ENCODE measurements at places on chromosomes 7 and 10. TPM values are rescaled to one million over a fixed set of nuclear protein-coding genes. Genes with fewer than 3 reads are reported as not detected.

- H3K36me3 ChIP-seq = no peaks in the 10 kb centered on the region
- H3K27ac ChIP-seq = no peak overlapping the region
- DNase-seq = no peak
- no peaks in the 10 kb centered on the region for H3K4me1 ChIP-seq
Observed at GRCh38 chr10:111148025-111148424, 71.2 kb downstream of the ADRA2A start.

GRCh38 chr7:48511080-48511479 lies 339.8 kb downstream of the ABCA13 start:
- H3K4me1 ChIP-seq = no peaks in the 10 kb centered on the region
- H3K27ac ChIP-seq = no peak overlapping the region
- DNase-seq = no peak
- H3K27me3 ChIP-seq = no peaks in the 10 kb centered on the region
- no peak overlapping the region for H3K4me3 ChIP-seq

DNA sequence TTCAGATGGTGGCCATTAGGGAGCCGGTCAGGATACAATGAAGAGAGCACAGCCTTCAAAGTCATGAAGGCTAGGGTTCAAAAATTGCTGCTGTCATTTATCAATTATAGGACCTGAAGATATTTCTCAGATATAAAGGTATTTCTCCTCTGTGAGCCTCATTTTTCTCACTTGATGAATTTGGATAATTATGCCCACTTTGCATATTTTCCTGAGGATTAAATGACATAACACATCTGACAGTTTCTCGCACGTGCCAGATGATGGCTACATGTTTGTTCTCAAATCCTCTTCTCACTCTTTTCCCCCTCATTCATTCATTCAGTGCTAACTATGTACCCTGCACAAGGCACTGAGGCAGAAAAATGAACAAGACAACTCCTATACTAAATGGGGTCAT lies 391.6 kb downstream of the INHBA start:
- no peak overlapping the region for H3K4me3 ChIP-seq
- DNase-seq = no peak
- H3K27me3 ChIP-seq = no peaks in the 10 kb centered on the region
- H3K36me3 ChIP-seq = no peaks in the 10 kb centered on the region

DNA sequence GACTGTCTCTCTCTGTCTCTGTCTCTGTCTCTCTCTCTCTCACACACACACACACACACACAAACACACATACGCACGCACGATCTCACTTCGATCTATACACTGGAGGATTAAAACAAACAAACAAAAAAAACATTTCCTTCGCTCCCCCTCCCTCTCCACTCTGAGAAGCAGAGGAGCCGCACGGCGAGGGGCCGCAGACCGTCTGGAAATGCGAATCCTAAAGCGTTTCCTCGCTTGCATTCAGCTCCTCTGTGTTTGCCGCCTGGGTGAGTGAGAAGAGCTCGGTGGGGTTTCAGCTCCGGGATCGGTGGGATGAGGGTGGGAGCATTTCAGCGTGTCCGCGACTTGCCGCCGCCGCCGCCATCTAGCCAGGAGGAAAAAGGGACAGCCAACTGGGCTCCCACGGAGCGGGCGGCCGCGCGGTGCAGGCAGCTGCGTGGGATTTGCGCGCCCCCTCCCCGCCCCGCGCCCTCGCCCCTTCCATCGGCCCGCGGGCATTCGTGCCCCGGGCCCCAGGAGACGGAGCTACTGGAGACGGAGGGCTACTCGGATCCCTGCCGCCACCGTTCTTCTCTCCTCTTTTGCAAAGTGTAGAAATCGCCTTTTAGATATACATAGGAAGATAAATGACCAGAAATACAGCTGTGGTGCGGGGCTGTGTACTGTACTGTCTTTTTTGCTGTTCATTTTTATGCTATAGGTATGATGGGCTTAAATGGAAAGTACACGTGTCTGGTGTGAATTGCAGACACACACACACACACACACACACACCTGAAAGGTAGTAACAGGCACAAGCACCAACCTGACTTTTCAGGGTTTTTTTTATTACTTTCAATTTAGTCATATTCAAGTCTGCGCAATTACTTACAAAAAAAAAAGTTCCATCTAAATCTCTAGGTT lies 581 bp downstream of the PTPRZ1 start:
- H3K4me3 ChIP-seq = peak overlapping the region; percentile 60
- H3K27ac ChIP-seq = no peak overlapping the region
- H3K27me3 ChIP-seq = peaks cover 34% of the 10 kb centered on the region

Gene PRKG1
- polyA plus RNA-seq = 0.01 TPM

DNA sequence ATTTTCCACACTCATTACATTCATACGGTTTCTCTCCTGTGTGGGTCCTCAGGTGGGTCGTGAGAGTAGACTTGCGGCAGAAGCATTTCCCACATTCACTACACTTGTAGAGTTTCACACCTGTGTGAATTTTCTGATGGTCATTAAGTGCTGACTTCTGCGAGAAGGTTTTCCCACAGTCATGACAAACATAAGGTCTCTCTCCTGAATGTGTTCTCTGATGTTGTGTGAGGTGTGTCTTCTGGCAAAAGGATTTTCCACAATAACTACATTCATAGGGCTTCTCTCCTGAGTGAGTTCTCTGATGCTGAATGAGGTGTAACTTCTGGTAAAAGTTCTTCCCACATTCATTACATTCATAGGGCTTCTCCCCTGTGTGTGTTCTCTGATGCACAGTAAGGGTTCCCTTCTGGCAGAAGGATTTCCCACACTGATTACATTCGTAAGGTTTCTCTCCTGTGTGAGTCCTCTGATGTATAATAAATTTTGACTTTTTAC lies 15.1 kb downstream of the ZNF12 start:
- DNase-seq = no peak
- H3K27ac ChIP-seq = no peak overlapping the region
- H3K36me3 ChIP-seq = peaks cover 36% of the 10 kb centered on the region
- no peaks in the 10 kb centered on the region for H3K4me1 ChIP-seq

Gene ERVW-1
- not detected for polyA plus RNA-seq

- no peak overlapping the region for H3K4me3 ChIP-seq
- no peak overlapping the region for H3K27ac ChIP-seq
- peak; percentile 24 for DNase-seq
- no peaks in the 10 kb centered on the region for H3K36me3 ChIP-seq
Observed at GRCh38 chr10:14325325-14325955, 5.3 kb downstream of the FRMD4A start.

Gene FZD1
- polyA plus RNA-seq = 0.33 TPM

DNA sequence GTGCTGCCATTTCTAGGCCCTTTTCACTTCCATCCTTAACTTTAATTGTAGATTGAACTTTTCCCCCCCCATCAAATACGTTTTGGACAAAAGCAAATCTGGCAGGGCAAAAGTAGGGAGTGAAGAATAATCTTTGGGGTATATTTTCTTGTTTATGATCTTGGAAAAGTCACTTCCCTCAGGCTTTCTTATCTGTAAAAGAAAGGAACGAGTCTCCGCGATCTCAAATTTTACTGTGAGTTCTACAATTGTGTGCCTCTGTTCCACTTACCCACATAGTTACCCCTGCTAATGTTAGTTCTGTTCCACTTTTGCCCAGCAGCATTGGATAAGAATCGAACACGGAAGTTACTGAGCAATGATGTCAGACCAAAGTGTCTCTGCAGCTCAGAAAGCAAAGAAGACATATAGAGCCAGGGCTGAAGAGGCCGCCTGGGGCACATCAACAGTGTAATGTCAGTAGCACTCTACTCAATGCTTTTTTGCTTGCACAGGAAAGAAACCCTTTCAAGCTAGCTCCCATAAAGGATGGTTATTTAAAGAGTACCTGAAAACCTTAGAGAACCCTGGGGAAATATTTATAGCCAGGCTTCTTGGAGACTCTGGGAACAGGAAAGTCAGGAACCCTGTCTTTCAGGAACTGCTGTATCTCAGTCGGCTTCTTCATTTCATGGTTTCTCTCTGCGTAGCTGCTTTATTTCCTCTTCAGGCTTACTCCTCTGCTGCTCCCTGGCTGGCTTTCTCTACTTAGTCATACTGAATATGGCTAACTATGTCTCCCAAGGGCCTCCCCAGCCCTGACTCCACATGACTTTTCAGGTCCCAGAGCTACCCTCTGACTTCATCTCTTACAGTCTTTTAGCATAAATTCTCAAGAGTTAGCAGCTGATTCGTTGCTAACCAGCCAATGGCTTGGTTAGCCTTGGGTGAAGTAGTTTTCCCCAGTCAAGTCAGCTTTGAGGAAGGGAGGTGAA lies 123.7 kb upstream of the FAM3C start:
- no peaks in the 10 kb centered on the region for H3K4me1 ChIP-seq
- no peak for DNase-seq
- H3K27me3 ChIP-seq = no peaks in the 10 kb centered on the region

Gene LUC7L2
- 17.9 TPM for polyA plus RNA-seq

DNA sequence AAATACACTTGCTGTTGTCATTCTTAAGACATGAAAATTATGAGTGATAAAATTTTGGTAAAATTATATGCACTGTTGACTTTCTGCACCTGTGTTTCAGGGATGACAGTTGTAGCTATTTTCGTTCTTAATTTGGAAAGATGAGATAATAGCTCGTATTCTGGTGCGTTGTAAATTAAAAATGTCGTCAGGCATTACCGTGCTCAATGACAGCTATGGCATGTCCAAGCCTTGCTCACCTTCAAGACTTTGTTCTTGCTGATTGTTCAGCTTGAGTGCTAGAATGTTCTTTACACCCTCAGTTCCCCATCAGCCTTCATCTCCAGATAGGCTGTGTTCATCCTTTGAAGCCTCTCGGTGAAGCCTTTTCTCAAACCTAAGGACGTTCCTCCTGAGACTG lies 21.5 kb downstream of the TRRAP start:
- no peaks in the 10 kb centered on the region for H3K4me1 ChIP-seq
- no peak overlapping the region for H3K4me3 ChIP-seq
- H3K27ac ChIP-seq = no peak overlapping the region

Gene HMX2
- polyA plus RNA-seq = not detected

GRCh38 chr10:96922978-96923948 lies 91.2 kb downstream of the LCOR start:
- H3K4me1 ChIP-seq = peaks cover 6% of the 10 kb centered on the region
- no peak for DNase-seq
- H3K4me3 ChIP-seq = no peak overlapping the region
- H3K27ac ChIP-seq = no peak overlapping the region
- peaks cover 26% of the 10 kb centered on the region for H3K36me3 ChIP-seq

- peaks cover 8% of the 10 kb centered on the region for H3K4me1 ChIP-seq
- no peaks in the 10 kb centered on the region for H3K36me3 ChIP-seq
- peaks cover 23% of the 10 kb centered on the region for H3K27me3 ChIP-seq
Observed at GRCh38 chr7:22559829-22560489, 60.0 kb upstream of the STEAP1B start.

Gene ATAD1
- 13.2 TPM for polyA plus RNA-seq

DNA sequence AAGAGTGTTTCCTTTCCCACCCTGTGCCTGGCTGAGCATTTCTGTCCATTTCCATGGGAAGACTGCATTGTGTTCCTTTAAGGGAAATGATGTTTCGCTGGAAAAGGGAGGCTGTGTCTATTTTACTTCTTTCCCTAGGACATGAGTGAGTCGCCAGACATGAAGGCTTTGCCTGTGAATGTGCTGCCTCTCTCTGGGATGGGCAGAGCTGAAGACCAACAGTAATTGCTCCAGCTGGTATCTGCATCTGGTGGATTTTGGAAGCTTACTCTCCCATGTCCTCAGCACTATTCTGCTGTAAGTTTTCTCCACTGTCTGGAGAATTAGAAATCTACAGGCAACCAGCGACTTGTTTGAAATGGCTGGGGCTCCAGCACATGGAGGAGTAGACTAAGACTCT lies 264.6 kb upstream of the BMPER start:
- H3K36me3 ChIP-seq = no peaks in the 10 kb centered on the region
- H3K4me1 ChIP-seq = no peaks in the 10 kb centered on the region
- no peaks in the 10 kb centered on the region for H3K27me3 ChIP-seq
- no peak overlapping the region for H3K4me3 ChIP-seq
- H3K27ac ChIP-seq = no peak overlapping the region
- no peak for DNase-seq

GRCh38 chr7:94056796-94057207 lies 52.6 kb upstream of the BET1 start:
- peaks cover 8% of the 10 kb centered on the region for H3K27me3 ChIP-seq
- no peaks in the 10 kb centered on the region for H3K4me1 ChIP-seq
- no peak overlapping the region for H3K4me3 ChIP-seq
- DNase-seq = no peak
- H3K36me3 ChIP-seq = no peaks in the 10 kb centered on the region

Gene CLDN4
- polyA plus RNA-seq = 35.7 TPM

Gene RAPGEF5
- polyA plus RNA-seq = 17.1 TPM

DNA sequence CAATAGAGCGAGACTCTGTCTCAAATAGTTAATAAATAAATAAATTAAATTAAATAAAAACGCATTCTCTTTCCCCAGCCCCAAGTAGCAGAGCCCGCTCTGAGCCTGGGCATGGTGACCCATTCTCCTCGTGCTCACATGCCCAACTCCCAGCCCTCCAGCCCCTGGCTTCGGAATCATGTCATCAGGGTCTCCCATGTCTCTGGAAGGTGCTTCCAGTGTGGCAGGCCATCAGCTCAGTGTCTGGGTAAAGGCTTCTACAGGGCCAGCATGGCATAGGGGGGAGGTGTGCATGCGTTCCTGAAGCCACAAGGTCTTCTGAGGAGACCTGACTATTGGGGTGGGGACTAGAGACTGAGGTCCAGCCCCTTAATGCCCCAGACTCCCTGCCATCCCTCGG lies 72.8 kb downstream of the ALOX5 start:
- H3K27me3 ChIP-seq = no peaks in the 10 kb centered on the region
- no peaks in the 10 kb centered on the region for H3K36me3 ChIP-seq
- H3K4me1 ChIP-seq = peaks cover 8% of the 10 kb centered on the region
- no peak overlapping the region for H3K4me3 ChIP-seq
- DNase-seq = no peak

Gene DYDC1
- not detected for polyA plus RNA-seq

DNA sequence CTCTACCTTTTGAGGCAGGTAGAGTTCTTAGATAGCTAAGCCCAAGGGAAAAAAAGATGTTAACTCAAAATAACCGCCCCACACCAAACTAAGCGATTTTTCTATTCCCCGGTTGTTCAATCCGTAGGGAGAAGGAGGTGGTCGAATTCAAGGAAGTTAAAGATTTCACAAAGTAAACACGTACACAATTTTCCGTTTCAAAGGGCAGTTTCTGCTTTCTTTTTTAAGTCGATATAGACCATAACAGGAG lies 842 bp downstream of the KBTBD2 start:
- peak overlapping the region; percentile 94 for H3K27ac ChIP-seq
- peaks cover 64% of the 10 kb centered on the region for H3K4me1 ChIP-seq
- no peaks in the 10 kb centered on the region for H3K36me3 ChIP-seq
- no peak for DNase-seq
- peak overlapping the region; percentile 80 for H3K4me3 ChIP-seq

GRCh38 chr7:94300176-94300835 lies 94.4 kb upstream of the COL1A2 start:
- H3K27me3 ChIP-seq = no peaks in the 10 kb centered on the region
- no peak overlapping the region for H3K4me3 ChIP-seq
- H3K36me3 ChIP-seq = no peaks in the 10 kb centered on the region

GRCh38 chr7:94053532-94053931 lies 49.4 kb upstream of the BET1 start:
- no peak overlapping the region for H3K4me3 ChIP-seq
- no peaks in the 10 kb centered on the region for H3K27me3 ChIP-seq
- H3K36me3 ChIP-seq = no peaks in the 10 kb centered on the region
- no peak overlapping the region for H3K27ac ChIP-seq
- no peak for DNase-seq

Gene VSTM2A
- polyA plus RNA-seq = not detected

- no peak overlapping the region for H3K4me3 ChIP-seq
- H3K27me3 ChIP-seq = no peaks in the 10 kb centered on the region
Observed at GRCh38 chr7:100840470-100841100, 11.9 kb upstream of the SLC12A9 start.

All from HepG2 (cell line).